HepG2 (cell line): ENCODE measurements at places on chromosomes 5 and 9.

GRCh38 chr5:76385540-76385939 is 17.5 kb upstream of the IQGAP2 start:
- DNase-seq = no peak

GRCh38 chr5:167969998-167970397 is 321.4 kb upstream of the WWC1 start:
- no peak for DNase-seq

- DNase-seq = no peak
These were observed 101.9 kb downstream of the LNPEP start for GRCh38 chr5:97037819-97038218.

- no peak for DNase-seq
These were observed 271.1 kb upstream of the KLF4 start for GRCh38 chr9:107760469-107761242.

DNA sequence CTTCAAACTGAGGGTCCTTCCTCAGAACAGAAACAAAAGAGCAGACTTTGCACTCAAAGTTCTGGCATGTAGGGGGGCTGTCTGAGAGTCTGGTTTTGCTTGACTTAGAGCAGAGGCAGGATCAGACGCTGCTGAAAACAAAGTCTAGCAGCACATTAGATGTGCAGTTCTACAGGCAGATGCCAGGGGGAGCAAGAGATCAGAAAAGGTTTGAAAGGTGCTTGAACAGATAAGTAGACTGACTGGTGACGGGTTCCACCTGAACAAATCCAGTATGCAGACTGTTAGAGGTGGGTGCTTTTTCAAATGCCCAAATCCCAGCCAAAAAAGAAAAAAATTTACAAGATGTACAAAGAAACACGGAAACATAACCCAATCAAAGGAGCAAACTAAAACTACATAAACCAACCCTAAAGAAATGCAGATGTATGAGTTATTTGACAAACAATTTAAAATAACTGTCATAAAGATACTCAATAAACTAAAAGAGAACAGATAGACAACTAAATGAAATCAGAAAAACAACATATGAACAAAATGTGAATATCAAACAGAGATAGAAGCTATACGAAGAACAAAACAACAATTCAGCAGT is 194.7 kb upstream of the FREM1 start:
- DNase-seq = peak; percentile 47

GRCh38 chr9:134275375-134275774 is 50.9 kb upstream of the RXRA start:
- no peak for DNase-seq

- no peak for DNase-seq
These were observed 23.0 kb downstream of the NREP start for GRCh38 chr5:111734013-111734412.

DNA sequence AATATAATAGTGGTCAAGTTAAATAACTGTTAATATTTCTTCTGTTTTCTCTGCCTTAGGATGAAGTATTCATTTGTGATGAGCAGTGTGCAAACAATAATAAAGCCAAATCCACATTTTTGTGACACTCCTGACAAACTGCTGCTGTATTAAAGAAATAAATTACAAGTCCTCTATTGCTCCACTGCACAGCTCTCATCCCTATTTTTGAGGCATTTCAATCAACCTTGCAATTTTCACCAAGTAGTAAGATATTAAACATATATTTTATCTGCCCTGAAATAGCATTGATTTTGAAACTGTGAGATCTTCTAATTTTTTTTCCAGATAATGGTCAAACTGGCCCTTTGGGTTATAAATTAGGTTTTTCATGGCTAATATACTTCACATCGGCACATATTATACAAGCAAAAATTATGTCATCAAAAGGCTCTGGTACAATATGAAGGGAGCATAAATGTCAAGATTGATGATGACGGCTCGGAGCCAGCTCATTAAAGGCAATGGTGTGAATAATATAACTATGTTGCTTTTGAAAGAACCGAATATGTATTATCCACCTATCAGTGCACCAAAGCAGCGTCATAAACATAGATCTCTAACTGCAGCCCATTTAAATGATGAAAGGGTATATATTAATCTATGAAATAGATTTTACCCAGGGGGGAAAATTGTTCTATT is 764.9 kb downstream of the DNAH5 start:
- DNase-seq = no peak

GRCh38 chr9:32703635-32704034 is 68.2 kb upstream of the TAF1L start:
- DNase-seq = peak; percentile 5

DNA sequence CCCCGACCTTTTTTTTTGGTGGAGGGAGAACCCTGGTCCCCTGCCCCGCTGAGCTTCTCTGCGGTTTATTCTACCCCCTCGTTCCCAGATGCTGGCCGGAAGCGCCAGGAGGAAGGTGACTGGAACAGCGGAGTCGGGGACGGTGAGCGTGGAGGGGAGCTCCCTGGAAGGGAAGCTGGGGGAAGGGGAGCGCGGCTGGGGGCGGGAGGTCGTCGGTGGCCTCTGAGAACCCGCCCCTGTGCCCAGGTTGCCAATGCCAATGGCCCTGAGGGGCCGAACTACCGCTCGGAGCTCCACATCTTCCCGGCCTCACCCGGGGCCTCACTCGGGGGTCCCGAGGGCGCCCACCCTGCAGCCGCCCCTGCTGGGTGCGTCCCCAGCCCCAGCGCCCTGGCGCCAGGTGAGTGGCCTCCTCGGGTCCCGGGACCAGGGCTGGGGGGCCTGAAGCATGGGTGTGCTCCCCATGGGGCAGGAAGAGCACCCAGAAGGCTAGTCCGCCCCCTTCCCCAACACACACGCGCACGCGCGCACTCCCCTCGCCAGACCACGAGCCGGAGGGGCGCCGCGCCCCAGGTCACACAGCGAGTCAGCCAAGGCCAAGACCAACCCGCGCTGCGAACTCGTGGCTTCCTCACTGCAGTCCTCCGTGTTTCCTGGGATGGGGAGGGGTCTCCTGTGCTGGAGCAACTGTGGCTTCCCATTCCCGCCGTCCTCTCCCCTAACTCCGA is 10.6 kb downstream of the MYOZ3 start:
- no peak for DNase-seq

DNA sequence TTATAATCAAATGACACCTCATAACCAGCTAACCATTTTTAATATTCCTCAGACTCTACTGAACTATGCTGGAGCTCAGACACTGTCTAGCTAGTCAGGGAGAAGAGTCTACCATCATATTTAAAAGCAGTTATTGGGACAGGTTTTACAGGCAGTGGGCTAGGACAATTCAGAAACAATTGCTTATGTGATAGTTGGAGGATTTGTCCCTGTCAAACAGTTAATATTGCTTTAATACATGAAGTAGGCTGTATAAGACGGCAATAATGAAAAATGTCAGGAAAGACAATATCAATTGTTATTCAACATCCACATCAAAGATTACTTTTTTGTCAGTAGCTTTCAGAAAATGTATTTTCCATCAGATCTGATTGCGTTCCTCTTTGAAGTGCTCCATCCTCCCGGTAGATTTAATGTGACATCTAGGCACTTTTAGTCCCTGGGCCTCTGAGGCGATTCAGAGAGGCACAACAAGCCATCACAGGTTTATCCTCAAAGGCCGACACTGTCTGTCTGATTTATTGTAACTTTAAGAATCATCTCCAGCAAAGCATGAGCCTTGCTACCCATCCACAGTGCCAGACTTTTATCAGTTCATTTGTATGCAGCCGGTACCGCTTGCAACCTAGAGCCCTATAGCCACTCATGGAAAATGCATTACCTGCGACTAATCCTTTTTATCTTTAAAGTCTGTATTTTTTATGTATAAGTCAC is 152.2 kb downstream of the PSAT1 start:
- no peak for DNase-seq

DNA sequence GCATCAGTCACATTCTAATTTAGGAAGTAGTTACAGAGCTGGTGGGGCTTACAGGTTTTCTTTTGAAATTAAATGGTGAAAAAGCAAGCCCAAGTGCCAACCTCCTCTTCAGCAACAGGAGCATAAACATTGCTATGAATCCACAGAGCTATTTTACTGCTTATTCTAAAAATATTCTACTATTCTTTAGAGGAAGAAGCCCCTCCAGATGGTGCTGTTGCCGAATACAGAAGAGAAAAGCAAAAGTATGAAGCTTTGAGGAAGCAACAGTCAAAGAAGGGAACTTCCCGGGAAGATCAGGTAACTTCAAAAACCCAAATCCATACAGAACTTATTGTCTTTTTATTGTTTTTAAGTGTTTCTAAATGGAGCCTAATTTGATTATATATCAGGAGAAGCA is 202.8 kb downstream of the CWC27 start:
- no peak for DNase-seq

GRCh38 chr9:38159599-38159998 is 90.6 kb upstream of the SHB start:
- DNase-seq = no peak

DNA sequence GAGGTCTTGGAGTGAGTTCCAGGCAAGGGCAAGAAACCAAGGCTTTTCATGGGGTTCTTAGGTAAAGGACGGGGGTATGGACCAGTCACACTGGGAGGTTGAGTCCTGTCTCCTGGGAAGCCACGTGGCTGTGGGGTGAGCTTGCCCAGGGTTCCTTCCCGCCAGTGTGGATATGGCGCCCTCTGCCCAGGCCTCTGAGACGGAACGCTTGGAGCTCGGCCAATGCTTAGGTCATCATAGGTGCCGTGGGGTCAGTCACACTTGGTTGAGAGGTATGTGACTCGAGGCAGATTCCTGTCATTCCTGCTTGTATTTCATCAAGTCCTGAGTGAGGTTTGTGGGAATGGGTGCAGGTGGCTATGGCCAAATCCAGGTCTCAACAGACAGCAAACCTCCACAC is 46.2 kb downstream of the TENT4A start:
- DNase-seq = peak; percentile 66

GRCh38 chr9:15187589-15187988 is 119.4 kb downstream of the TTC39B start:
- no peak for DNase-seq

- peak; percentile 31 for DNase-seq
These were observed 24.7 kb upstream of the TMEM250 start for GRCh38 chr9:136143215-136144001.

GRCh38 chr9:116800885-116801284 is 113.8 kb downstream of the TRIM32 start:
- no peak for DNase-seq

GRCh38 chr5:126124706-126125345 is 298.4 kb upstream of the GRAMD2B start:
- DNase-seq = no peak

GRCh38 chr5:170266570-170267381 is 30.8 kb downstream of the LCP2 start:
- no peak for DNase-seq

GRCh38 chr9:21395778-21396717 is 10.8 kb upstream of the IFNA2 start:
- DNase-seq = peak; percentile 10

DNA sequence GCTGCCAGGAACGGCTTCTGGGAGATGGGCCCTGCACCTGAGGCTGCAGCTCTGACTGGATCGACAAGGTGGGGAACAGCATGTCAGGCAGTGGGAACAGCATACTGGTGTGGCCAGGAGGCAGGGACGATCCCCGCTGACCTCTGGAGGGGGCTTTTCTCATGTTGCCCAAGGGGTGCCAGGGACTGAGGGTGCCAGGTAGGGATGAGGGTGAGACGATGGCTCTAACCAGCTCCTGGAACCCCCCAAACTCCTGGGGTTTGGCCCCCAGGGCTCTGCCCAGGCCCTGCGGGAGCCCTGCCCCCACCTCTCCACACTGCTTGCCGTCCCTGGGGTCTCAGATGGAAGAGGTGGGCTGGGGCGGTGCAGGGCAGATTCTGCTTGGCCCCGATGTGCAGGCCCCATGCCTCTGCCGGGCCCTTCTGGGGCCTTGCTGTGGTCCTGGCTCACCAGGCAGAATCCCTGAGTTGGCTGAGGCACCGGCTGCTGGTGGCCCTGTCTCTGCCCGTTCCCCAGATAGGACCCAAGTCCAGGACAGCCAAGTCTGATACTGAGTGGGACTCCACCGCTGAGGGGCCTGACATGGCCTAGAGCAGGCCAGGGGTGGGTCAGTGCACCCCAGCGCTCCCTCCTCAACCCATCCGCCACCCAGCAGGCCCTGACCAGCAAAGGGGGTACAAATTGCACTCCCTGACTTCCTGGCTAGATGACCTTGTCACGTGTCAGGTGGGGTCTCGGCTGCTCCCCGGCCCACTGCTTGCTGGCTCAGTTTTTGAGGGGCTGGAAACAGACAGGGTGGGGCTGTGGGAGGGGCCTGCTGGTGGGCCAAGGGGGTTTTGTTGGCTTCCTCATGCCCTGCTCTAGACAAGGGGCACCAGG is 28.4 kb upstream of the RNF130 start:
- DNase-seq = no peak

DNA sequence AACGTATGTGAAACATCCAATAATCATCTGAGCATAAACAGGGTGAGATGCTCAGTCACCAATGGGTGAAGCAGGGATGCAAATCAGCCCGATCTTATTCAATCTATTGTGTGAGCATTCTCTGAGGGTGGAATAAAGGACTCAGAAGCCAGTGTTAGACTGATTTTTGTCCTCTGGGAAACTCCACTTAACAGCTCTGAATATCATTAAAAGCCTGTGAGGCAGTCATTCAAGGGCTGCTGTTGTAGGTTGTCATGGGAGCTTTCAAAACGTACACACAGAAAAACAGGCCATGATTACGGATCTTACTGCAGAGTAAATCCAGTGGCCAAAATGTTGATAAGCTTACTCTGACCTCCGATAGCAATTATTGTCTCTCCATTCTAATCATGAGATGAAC is 266.5 kb upstream of the EFNA5 start:
- DNase-seq = no peak

DNA sequence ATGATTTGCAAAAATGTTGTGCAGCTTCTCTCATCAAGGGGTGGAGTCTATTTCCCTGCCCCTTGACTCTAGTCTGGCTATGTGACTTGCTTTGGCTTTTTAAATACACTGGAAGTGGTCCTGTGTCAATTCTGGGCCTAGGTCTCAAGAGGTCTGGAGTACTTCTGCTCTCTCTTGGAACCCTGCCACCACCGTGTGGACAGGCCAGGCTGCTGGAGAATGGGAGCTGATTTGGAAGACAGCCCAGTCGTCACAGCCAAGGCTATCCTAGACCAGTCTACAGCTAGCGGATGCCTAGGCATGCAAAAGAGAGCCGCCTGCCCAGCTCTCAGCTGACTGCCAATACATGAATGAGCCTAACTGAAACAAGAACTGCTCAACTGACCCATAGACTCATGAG is 56.7 kb upstream of the CLINT1 start:
- peak; percentile 17 for DNase-seq

GRCh38 chr9:30482499-30482898 is 1901.9 kb upstream of the ACO1 start:
- no peak for DNase-seq

DNA sequence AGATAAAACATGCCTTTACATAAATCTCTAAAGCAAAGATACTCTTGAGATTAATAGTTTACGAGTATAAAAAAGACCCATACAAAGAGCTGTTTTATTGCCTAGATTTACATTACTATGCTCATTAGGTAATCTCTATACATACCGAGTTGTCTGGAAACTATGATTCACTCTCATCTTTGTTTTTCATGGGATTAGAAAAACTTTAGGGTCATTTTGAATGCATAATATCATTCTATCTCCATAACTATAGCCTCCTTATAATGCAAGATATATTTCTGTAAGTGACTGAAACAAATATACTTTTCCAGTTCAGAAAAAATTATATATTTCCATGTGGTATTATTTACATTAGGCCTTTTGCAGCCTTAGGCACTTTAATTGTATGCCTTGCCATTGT is 1088.7 kb upstream of the ARRDC3 start:
- DNase-seq = no peak

- no peak for DNase-seq
These were observed 60.6 kb downstream of the PGM5 start for GRCh38 chr9:68416936-68417564.

GRCh38 chr9:94159069-94159939 is 75.0 kb downstream of the PTPDC1 start:
- no peak for DNase-seq
